ENCODE measurements at places on chromosomes 1 and 21. TPM values are rescaled to one million over a fixed set of nuclear protein-coding genes. Genes with fewer than 3 reads are reported as not detected.

- no peak for DNase-seq
- H3K27me3 ChIP-seq, result no peaks in the 10 kb centered on the region
- no peak overlapping the region for H3K27ac ChIP-seq
Measured at GRCh38 chr1:14794136-14794768, 195.8 kb downstream of the KAZN start.

DNA sequence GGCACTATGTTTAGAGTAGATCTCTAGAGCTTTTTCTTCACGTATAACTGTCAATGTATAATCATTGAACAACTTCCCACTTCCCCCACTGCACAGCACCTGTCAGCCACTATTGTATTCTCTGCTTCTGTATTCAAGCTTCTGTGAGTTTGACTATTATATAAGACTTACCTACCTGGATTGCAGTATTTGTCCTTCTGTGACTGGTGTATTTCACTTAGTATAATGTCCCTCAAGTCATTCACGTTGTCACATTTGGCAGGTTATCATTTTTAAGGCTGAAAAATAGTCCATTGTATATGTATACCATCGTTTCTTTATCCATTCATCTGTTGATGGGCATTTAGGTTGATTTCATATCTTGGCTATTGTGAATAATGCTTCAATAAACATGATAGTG lies 969.5 kb upstream of the B3GALT2 start:
- no peak overlapping the region for H3K27ac ChIP-seq
- no peaks in the 10 kb centered on the region for H3K27me3 ChIP-seq
- no peak overlapping the region for H3K4me3 ChIP-seq
- no peaks in the 10 kb centered on the region for H3K36me3 ChIP-seq
- H3K4me1 ChIP-seq, result no peaks in the 10 kb centered on the region

Gene SYF2
- 37.2 TPM for total RNA-seq

Gene NIBAN1
- 371 TPM for total RNA-seq

Gene PIP5K1A
- total RNA-seq, result 35.6 TPM

DNA sequence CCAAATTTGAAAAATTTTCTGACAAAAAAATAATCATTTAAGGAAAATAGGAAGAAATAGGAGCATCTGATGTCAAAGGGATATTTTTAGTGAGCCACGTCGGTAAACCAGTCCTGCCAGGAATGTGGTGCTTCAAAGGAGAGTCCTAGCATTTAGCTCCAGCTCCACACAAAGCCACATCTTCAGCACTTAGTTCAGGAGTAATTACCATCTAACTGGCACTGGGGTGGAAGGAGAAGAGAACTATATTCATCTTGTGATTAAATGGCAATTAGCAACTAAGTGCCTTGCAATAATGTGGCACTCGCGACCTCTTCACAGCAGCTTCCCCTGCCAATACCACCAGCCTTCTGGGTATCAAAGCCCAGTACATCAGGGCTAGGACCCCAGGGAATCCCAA lies 409.1 kb downstream of the SETD4 start:
- no peak for DNase-seq
- no peak overlapping the region for H3K4me3 ChIP-seq
- no peaks in the 10 kb centered on the region for H3K36me3 ChIP-seq
- H3K4me1 ChIP-seq, result no peaks in the 10 kb centered on the region
- H3K27ac ChIP-seq, result no peak overlapping the region

Gene SPATA46
- total RNA-seq, result not detected

DNA sequence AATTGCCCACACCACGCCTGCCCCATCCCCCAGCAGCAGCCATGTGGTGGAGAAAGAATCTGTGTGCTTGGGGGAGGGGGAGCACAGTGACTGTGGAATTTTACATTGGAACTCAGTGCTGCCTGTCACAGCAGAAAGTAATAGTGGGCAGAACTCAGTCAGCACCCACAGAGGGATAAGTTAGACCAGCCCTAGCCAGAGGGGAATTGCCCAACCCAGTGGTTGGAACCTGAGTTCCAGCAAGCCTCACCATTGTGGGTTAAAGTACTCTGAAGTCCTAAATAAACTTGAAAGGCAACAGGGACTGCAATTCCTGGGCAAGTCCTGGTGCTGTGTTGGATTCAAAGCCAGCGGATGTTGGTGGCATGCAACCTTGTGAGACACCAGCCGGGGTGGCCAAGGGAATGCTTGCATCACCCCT lies 88.8 kb downstream of the MRPL39 start:
- H3K4me1 ChIP-seq, result no peaks in the 10 kb centered on the region
- no peaks in the 10 kb centered on the region for H3K27me3 ChIP-seq
- no peaks in the 10 kb centered on the region for H3K36me3 ChIP-seq
- no peak for DNase-seq
- no peak overlapping the region for H3K4me3 ChIP-seq
- no peak overlapping the region for H3K27ac ChIP-seq

DNA sequence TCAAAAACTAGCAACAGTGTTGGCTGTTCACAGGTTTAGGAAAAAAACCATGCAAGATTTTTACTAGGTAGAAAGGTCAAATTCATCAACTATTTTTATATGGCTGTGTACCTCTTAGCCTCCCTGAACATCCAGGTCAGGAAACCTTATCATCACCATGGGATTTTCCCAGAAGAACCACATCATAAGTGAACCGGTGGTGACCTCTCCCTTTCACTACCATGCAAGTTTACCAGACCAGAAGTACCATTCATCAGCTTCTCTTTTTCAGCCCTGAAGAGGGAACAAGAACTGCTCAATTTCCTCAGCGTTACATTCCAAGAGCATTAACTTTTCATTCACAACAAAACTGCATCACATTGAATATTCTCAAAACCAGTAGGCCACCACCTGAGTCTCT lies 5.9 kb downstream of the SSBP3 start:
- peaks cover 28% of the 10 kb centered on the region for H3K36me3 ChIP-seq
- H3K27me3 ChIP-seq, result no peaks in the 10 kb centered on the region
- DNase-seq, result no peak
- no peak overlapping the region for H3K27ac ChIP-seq

DNA sequence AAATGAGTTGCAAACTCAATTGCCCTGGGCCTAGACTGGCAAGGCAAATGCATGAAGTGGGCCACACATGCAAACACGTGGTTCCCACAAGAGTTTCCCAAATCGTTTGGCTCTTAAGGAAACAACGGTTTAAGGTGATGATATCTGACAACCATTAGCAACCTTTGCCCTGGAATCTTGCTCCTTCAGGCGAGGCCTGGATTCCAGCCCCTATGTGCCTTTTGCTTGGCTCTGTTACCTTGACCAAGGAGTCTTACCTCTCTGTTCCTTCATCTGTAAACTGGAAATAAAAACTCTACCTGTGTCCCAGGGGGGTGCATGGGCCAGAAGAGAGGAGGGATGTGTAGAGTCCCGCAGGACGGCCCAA lies 72.1 kb upstream of the CASZ1 start:
- no peak overlapping the region for H3K4me3 ChIP-seq
- no peaks in the 10 kb centered on the region for H3K36me3 ChIP-seq
- no peaks in the 10 kb centered on the region for H3K4me1 ChIP-seq
- H3K27ac ChIP-seq, result no peak overlapping the region
- no peaks in the 10 kb centered on the region for H3K27me3 ChIP-seq

GRCh38 chr21:42362700-42363099 lies 3.6 kb downstream of the TFF1 start:
- H3K4me3 ChIP-seq, result no peak overlapping the region
- no peaks in the 10 kb centered on the region for H3K36me3 ChIP-seq
- no peaks in the 10 kb centered on the region for H3K4me1 ChIP-seq
- no peaks in the 10 kb centered on the region for H3K27me3 ChIP-seq

GRCh38 chr1:228513236-228513900 lies 26.2 kb downstream of the RNF187 start:
- DNase-seq, result no peak
- H3K36me3 ChIP-seq, result no peaks in the 10 kb centered on the region
- H3K4me1 ChIP-seq, result no peaks in the 10 kb centered on the region
- H3K4me3 ChIP-seq, result no peak overlapping the region
- H3K27me3 ChIP-seq, result no peaks in the 10 kb centered on the region
- H3K27ac ChIP-seq, result no peak overlapping the region

Gene LCE2B
- total RNA-seq, result not detected

GRCh38 chr1:87735750-87736149 lies 407.1 kb downstream of the LMO4 start:
- H3K27ac ChIP-seq, result no peak overlapping the region
- no peak for DNase-seq
- H3K4me3 ChIP-seq, result no peak overlapping the region
- no peaks in the 10 kb centered on the region for H3K4me1 ChIP-seq
- no peaks in the 10 kb centered on the region for H3K27me3 ChIP-seq

Gene SERPINC1
- not detected for total RNA-seq

DNA sequence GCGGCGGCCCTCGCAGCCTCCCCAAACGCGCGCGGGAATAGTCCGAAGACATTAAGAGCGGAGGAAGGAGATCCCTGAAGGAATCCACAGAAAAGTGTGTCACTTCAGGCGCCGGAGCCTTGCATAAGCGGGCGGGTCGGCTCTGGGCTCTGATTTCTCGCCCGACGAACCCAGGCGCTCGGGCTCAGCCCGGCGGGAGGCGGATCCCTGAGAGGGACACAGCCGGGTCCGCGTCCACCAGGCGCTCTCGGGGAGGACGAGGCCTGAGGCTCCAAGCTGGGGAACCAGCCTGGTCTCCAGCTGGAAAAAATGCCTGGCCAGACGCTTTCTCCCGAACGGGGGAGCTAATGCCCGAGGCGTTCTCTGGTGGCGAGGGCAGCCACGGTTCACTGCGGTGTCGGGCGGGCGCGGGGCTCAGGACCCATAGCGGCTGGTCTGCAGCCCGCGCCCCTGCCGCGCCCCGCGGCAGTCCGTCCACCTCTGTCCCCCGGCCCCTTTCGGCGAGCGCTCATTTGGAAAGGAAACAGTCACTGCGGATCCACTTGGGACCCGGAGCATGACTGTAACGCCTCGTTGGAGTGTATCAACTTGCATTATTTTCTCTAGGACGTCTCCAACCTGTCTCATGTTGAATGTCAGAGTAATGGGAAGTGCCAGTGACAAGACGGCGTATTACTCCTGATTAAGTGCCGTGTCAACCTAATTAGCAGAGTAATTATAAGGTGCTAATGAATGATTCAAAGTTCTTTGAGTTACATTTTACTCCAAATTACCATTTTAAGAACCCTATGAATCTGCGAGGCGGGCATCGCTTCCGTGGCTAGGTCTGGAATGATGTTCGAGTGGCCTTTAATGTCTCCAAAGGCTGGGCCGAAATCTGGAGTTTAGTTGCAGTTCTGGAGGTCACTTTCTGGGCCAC lies 1.6 kb upstream of the BARHL2 start:
- peak overlapping the region; percentile 35 for H3K4me3 ChIP-seq
- H3K27me3 ChIP-seq, result peaks cover 81% of the 10 kb centered on the region
- H3K27ac ChIP-seq, result no peak overlapping the region

Measured in right atrium auricular region (tissue), 2 donors.